SHP77 (cell line): ENCODE measurements at places on chromosomes 5 and 9.
A peak's percentile ranks its signal among the peaks of the same experiment; 100 is the strongest.

- DNase-seq, result no peak
Measured at GRCh38 chr5:29902859-29903258, 1290.6 kb upstream of the CDH6 start.

- no peak for DNase-seq
Measured at GRCh38 chr5:99317136-99317535, 388.3 kb upstream of the CHD1 start.

GRCh38 chr5:178378527-178379484 lies 146.2 kb upstream of the PHYKPL start:
- DNase-seq, result no peak

- no peak for DNase-seq
Measured at GRCh38 chr5:166032601-166033000, 2258.8 kb upstream of the WWC1 start.

DNA sequence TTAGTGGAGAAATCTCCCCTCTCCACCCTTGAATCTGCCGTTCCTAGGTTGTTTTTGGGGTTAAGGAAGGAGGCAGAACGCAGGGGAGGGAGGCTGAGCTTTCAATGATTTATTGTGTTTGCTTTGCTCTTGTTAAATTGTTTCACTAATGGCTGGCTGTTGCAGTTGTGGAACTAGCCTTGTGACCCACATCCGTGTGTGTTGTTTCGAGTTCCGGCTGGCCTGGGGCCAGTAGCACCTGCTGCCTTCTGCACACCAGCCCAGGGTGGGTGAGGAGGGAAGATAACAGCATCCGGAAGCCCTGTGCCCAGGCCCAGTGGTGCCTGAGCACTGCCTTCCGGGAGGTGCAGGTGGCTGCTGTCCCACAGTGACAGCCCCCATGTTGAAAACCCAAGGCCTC lies 3.6 kb downstream of the ERGIC1 start:
- DNase-seq, result peak; percentile 90
